Testis (tissue), 5 donors: ENCODE measurements at places on chromosomes 16 and 17. TPM values are rescaled to one million over a fixed set of nuclear protein-coding genes. Genes with fewer than 3 reads are reported as not detected.
A peak's percentile ranks its signal among the peaks of the same experiment; 100 is the strongest.

Gene DUSP14
- total RNA-seq: 36.1 TPM

Gene HIGD1B
- total RNA-seq: 0.81 TPM

GRCh38 chr16:59205403-59205802, 471.3 kb upstream of the GOT2 start:
- H3K36me3 ChIP-seq: no peaks in the 10 kb centered on the region
- no peak overlapping the region for H3K4me3 ChIP-seq

GRCh38 chr17:67902511-67903231, 77.4 kb downstream of the BPTF start:
- peak overlapping the region; percentile 50 for H3K27ac ChIP-seq
- peak; percentile 77 for DNase-seq
- no peak overlapping the region for H3K4me3 ChIP-seq
- H3K27me3 ChIP-seq: no peaks in the 10 kb centered on the region
- H3K4me1 ChIP-seq: peaks cover 16% of the 10 kb centered on the region

Gene NR1D1
- 23.6 TPM for total RNA-seq

DNA sequence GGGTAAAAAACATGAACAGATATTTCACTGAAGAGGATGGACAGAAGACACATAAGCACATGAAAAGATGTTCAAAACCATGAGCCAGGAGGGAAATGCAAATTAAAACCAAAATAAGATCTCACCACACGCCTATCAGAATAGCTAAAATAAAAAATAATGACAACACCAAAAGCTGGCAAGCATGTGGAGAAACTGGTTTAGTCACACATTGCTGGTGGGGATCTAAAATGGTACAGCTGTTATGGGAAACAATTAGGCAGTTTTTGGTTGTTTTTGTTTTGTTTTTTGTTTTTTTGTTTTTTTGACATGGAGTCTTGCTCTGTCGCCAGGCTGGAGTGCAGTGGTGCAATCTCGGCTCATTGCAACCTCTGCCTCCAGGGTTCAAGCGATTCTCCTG, 44.7 kb upstream of the TEKT3 start:
- H3K4me1 ChIP-seq: no peaks in the 10 kb centered on the region
- no peak for DNase-seq
- no peak overlapping the region for H3K27ac ChIP-seq
- H3K36me3 ChIP-seq: no peaks in the 10 kb centered on the region

DNA sequence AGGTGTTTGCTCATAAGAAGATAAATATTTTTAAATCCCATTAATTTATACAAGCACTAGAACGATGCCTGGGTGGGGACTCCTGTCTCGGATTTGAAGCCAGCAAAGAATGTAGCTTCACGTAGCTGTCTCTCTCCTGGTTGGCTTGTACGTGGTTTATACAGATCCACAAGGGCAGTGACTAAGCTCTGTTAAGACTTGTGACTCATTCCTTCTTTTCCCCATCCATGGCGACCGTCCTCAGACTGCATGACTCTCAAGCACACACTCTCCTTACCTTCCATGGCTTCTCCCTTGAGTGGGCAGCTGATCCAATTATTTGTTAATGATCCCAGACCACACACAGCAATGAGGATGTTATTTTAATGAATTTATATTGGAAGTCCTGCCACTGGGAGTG, 679.7 kb upstream of the SOX9 start:
- H3K4me3 ChIP-seq: no peak overlapping the region
- no peak for DNase-seq
- no peaks in the 10 kb centered on the region for H3K36me3 ChIP-seq
- no peak overlapping the region for H3K27ac ChIP-seq
- no peaks in the 10 kb centered on the region for H3K27me3 ChIP-seq
- no peaks in the 10 kb centered on the region for H3K4me1 ChIP-seq

DNA sequence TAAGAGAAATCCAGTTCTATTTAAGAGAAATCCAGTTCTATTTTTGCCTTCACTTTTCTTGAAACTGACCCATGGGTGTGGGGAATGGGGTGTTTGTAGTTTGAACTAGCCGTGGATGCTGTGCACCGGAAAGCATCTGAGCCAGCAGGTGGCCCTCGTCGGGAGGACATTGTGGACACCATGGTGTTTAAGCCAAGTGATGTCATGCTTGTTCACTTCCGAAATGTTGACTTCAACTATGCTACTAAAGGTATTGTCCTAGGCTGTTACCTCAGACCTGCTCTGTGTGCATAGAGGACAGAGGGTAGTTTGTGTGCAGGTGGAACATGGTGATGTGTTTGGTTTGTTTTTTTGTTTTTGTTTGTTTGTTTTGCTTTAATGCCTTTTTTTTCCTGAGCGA, 3.3 kb downstream of the ATXN2L start:
- peaks cover 3% of the 10 kb centered on the region for H3K36me3 ChIP-seq
- H3K27ac ChIP-seq: no peak overlapping the region
- peaks cover 25% of the 10 kb centered on the region for H3K4me1 ChIP-seq

- H3K4me1 ChIP-seq: peaks cover 18% of the 10 kb centered on the region
- H3K27me3 ChIP-seq: no peaks in the 10 kb centered on the region
- H3K36me3 ChIP-seq: no peaks in the 10 kb centered on the region
- no peak overlapping the region for H3K27ac ChIP-seq
- H3K4me3 ChIP-seq: no peak overlapping the region
These were observed 6.8 kb downstream of the RSPRY1 start for GRCh38 chr16:57192720-57193486.

DNA sequence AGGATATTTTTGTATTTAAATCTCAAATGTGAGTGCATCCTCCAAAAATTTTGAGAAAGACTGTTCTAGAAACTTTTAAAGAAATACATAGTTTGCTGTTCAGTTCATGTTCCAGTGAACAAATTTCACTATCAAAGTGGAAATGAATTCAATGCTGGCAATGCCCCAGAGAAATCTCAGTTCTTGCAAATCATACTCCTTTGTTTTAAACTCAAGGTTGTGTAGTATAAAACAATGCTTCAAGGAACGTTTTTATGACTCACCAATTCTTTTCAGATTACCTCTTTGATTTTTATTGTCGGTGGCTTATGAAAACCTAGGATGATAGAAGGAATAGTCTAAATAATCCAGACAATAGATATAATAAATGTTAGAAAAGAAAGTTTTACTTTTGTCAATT, 17.6 kb downstream of the LPCAT2 start:
- no peak overlapping the region for H3K27ac ChIP-seq
- no peak for DNase-seq
- H3K36me3 ChIP-seq: no peaks in the 10 kb centered on the region
- H3K27me3 ChIP-seq: no peaks in the 10 kb centered on the region

DNA sequence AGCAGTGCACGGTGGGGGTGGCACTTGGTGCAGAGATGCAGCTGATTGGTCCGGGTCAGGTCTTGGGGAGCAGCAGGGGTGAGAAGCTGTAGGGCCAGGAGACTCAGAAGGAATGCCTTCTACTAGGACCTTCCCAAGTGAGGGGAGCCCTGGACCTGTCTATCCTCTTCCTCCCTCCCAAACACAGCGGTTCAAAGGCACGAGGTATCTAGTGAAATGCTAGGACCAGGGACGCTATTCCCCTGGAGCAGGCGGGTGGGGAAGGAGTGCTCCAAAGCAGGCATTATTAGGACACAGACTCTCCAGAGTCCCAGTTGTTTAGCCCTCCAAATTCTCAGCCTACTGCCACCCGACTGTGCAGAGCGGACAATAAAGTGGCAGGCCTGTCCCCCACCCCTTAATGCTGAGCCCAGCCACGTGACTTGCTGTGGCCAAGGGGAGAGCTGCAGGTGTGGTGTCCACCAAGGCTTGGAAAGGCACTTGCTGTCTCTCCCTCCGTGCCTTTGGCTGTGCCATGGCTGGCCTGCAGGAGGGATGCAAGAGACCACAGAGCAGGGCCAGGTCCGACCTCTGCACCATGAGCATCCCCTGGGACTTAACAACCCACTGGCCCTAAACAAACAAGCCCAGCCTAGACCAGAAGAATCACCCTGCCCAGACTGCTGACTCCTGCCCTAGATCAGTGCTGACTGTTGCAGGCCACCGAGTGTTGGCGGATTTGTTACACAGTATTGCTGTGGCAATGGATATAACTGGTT, 97.2 kb downstream of the TBC1D16 start:
- H3K4me1 ChIP-seq: peaks cover 25% of the 10 kb centered on the region
- H3K36me3 ChIP-seq: no peaks in the 10 kb centered on the region
- no peak overlapping the region for H3K27ac ChIP-seq

GRCh38 chr17:14245002-14245401, 8.3 kb upstream of the CDRT15 start:
- no peaks in the 10 kb centered on the region for H3K36me3 ChIP-seq
- H3K4me1 ChIP-seq: no peaks in the 10 kb centered on the region
- no peaks in the 10 kb centered on the region for H3K27me3 ChIP-seq
- no peak overlapping the region for H3K27ac ChIP-seq
- peak; percentile 18 for DNase-seq

Gene AOC2
- 14.6 TPM for total RNA-seq

Gene IL21R
- total RNA-seq: 0.87 TPM

DNA sequence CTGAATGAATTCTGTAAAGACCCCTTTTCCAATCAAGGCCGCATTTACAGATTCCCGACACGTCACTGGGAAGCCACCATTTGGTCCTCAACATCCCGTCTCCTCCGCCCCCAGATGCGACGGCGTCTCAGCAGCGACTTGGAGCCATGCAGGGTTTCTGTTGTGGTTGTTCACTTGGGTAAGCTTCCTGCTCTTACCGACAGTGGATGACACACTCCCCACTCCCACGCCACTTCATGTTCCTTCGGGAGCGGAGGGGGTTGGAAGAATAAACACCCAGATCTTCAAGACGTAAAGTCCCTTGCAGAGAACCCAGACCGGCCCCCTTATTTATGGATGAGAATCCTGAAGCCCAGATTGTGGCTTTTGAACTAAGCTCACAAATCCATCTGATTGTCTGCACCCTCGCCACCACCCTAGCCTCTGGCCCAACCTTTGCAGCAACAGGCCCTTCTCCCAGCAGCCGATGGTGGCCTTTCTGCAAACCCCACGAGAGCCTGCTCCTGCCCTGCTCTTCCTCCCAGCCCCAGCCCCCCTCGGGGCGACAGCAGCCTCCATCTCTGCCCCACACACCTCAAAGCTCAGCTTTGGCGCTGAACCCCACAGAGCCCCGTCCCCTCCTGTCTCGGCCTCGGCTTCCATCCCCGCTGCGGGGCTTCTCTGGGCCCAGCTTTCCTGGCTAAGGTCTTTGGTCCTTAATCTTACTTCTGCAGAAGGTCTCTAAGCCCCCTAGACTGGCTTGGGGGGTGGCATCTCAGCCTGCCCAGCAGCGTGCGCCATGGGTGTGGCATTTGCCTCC, 19.0 kb upstream of the OSGIN1 start:
- no peaks in the 10 kb centered on the region for H3K27me3 ChIP-seq
- peaks cover 7% of the 10 kb centered on the region for H3K4me1 ChIP-seq
- H3K36me3 ChIP-seq: no peaks in the 10 kb centered on the region
- no peak overlapping the region for H3K4me3 ChIP-seq

Gene LRRC75A
- 44.5 TPM for total RNA-seq

DNA sequence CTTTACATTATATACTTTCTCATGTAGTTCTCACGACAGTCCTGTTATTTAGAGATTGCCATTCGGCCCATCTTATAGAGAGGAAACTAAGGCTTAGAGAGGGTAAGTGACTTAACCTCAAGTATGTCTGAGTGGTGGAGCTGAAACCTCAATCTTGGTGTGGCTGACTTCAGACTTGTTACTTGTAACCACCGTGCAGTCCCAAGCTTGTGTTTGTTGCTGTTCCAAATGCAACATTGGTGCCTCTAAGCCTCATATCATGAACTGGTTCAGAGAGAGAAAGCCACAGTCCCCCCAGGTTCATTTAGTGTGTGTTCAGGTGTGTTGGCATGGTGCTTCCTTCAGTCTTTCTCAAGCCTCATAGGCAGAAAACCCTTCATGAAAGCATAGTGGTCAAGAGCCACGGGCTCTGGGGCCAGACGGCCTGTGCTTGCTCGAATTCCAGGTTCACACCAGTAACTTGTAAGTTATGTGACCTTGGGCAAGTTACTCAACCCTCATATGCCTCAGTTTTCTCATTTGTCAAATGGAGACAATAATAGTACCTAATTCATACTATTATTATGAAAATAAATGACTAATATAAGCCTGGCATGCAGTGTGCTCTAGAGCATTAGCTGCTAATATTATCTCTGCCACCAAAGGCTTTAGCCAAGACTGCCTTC, 39.9 kb downstream of the CDH1 start:
- H3K36me3 ChIP-seq: no peaks in the 10 kb centered on the region
- no peak for DNase-seq

DNA sequence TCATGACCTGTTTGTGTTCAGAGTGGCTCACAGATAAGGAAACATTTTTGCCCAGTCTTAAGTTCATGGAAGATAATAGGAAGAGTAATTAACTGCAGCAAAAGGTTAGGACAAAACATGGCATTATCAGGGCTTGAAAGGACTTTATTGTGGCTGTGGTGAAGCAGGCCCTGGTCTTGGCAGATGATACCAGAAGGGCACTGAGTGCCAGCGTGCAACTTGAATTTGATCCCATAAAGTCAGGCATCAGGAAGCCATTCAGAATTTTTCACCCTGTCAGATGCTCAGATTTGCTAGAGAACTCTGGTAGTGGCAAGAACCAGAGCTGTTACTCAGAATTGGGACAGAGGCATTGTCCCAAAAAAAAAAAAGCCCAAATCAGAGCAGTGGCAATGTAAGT, 11.2 kb upstream of the COG7 start:
- H3K4me1 ChIP-seq: peaks cover 8% of the 10 kb centered on the region
- H3K27ac ChIP-seq: no peak overlapping the region
- H3K36me3 ChIP-seq: no peaks in the 10 kb centered on the region
- peak; percentile 30 for DNase-seq
- no peak overlapping the region for H3K4me3 ChIP-seq
- no peaks in the 10 kb centered on the region for H3K27me3 ChIP-seq

DNA sequence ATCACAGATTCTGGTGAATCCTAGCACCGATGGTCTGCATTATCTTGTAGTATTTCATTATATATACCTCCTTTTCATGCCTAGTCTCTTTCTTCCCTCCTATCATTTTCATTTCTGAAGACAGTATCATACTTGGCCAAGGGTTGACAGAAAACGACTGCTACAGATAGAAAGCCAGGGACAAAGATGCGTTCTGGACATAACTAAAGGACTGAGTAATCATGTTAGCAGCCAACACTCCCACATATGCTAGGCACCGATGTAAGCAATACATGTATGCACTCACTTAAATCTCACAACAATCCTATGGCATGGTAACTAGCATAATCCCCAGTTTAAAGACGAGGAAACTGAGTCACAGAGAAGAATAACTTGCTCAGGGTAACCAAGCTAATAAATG, 22.9 kb downstream of the RDM1 start:
- no peaks in the 10 kb centered on the region for H3K4me1 ChIP-seq
- H3K4me3 ChIP-seq: no peak overlapping the region
- no peak overlapping the region for H3K27ac ChIP-seq
- H3K27me3 ChIP-seq: no peaks in the 10 kb centered on the region
- no peaks in the 10 kb centered on the region for H3K36me3 ChIP-seq

DNA sequence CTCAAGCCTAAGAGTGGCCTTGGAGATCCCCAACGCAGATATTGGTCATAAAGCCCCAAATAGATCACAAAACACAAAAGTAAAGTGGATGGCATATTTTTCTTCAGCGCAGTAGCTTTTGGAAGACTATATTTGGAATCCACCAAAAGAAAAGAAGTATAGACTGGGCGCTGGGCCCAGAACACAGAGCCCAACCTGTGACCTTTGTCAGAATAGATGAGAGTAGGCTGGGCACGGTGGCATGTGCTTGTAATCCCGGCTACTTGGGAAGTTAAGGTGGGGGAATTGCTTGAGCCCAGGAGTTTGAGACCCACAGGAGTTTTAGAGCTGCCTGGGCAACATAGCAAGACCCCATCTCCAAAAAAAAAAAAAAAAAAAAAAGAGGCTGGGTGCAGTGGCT, 14.6 kb downstream of the SCIMP start:
- no peaks in the 10 kb centered on the region for H3K27me3 ChIP-seq
- no peak overlapping the region for H3K27ac ChIP-seq
